ENCODE measurements at places on chromosomes 11 and 22.

- H3K4me1 ChIP-seq, result no peaks in the 10 kb centered on the region
- H3K27me3 ChIP-seq, result peaks cover 10% of the 10 kb centered on the region
- no peak overlapping the region for H3K4me3 ChIP-seq
- DNase-seq, result no peak
- H3K27ac ChIP-seq, result no peak overlapping the region
Observed at GRCh38 chr22:44380756-44381486, 68.2 kb upstream of the SHISAL1 start.

- no peak overlapping the region for H3K4me3 ChIP-seq
- peak overlapping the region; percentile 26 for H3K27ac ChIP-seq
- no peak for DNase-seq
- peaks cover 2% of the 10 kb centered on the region for H3K4me1 ChIP-seq
- H3K36me3 ChIP-seq, result peaks cover 1% of the 10 kb centered on the region
Observed at GRCh38 chr11:6538945-6539344, 41.9 kb downstream of the DNHD1 start.

GRCh38 chr11:96193745-96194443, 149.1 kb downstream of the MAML2 start:
- peak overlapping the region; percentile 71 for H3K27ac ChIP-seq
- DNase-seq, result no peak
- peak overlapping the region; percentile 13 for H3K4me3 ChIP-seq
- H3K27me3 ChIP-seq, result no peaks in the 10 kb centered on the region
- peaks cover 13% of the 10 kb centered on the region for H3K36me3 ChIP-seq

GRCh38 chr11:19164230-19164855, 37.4 kb downstream of the CSRP3 start:
- H3K27ac ChIP-seq, result no peak overlapping the region
- H3K4me1 ChIP-seq, result no peaks in the 10 kb centered on the region
- peaks cover 10% of the 10 kb centered on the region for H3K36me3 ChIP-seq
- DNase-seq, result no peak
- no peak overlapping the region for H3K4me3 ChIP-seq

DNA sequence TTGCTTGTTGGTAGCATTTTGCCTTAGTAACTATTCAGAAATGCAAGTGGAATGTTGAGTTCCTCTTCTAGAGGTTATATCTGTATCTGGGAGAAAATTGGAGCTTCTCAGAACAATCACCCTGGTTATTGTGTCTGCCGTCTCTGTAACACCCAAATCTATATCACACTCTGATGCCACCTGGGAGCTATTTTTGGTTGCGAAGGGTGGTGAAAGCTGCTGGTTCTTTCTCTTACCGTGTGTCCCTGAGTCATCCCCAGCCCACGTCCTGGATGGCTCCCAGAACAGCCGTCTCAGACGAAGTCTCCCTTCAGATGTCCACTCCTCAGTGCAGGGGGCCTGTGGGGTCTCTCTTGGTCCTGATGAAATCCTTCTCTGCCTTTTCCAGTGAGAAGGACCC, 83.5 kb downstream of the C22orf31 start:
- H3K4me1 ChIP-seq, result peaks cover 26% of the 10 kb centered on the region
- no peaks in the 10 kb centered on the region for H3K36me3 ChIP-seq
- DNase-seq, result no peak
- H3K27me3 ChIP-seq, result peaks cover 6% of the 10 kb centered on the region
- no peak overlapping the region for H3K4me3 ChIP-seq

DNA sequence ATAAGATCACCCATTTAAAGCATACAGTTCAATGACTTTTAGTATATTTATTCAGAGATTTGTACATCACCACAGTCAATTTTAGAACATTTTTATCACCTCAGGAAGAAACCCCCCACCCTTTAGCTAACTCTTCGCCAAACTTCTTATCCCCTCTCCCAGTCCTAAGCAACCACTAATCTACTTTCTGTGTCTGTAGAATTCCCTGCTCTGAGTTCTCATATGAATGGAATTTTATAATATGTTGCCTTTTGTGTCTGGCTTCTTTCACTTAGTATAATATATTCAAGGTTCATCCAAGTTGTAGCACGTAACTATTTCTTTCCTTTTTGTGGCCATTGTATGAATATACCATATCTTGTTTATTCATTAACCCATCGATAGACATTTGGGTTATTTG, 3.6 kb downstream of the ANKRD13D start:
- H3K4me1 ChIP-seq, result peaks cover 8% of the 10 kb centered on the region
- no peak overlapping the region for H3K4me3 ChIP-seq
- H3K36me3 ChIP-seq, result peaks cover 33% of the 10 kb centered on the region

DNA sequence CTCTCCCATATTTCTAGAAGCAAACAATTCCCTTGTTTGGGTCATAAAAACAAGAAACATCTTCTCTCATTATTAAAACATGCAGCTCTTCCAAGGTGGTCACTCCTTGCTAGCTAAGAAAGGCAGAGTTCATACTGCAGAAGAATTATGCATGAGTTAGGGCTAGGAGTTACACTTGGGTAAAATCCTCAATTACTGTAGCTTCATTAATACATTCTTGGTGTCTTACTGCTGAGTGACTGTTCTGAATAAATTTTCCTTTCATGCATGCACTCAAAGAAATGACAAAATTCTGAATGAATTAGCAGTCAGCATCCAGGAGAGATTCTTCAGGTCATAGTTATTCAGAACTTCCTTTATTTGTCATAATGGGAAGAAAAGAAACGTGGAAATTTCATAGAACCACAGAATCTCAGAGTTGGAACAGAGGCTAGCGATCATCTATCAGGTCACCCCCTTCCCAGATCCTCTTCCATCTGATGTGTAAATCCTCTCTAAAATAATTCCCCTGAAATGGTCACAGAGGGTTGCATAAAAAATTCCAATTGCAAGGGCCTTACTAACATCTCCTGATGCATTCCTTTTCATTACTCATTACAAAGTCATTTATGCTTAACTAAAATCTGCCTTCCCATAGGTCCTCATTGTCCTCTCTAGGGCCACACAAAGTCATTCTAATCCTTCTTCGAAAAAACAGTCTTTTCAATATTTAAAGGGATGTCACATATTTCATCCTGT, 771.5 kb downstream of the DLG2 start:
- H3K4me3 ChIP-seq, result no peak overlapping the region
- no peaks in the 10 kb centered on the region for H3K4me1 ChIP-seq
- H3K27ac ChIP-seq, result no peak overlapping the region
- H3K36me3 ChIP-seq, result no peaks in the 10 kb centered on the region
- DNase-seq, result no peak

Measured in progenitor cell of endocrine pancreas (in vitro differentiated cells).